ENCODE measurements at places on chromosomes 1 and 21.

GRCh38 chr1:33424610-33425009, 6.3 kb downstream of the PHC2 start:
- DNase-seq: no peak

DNA sequence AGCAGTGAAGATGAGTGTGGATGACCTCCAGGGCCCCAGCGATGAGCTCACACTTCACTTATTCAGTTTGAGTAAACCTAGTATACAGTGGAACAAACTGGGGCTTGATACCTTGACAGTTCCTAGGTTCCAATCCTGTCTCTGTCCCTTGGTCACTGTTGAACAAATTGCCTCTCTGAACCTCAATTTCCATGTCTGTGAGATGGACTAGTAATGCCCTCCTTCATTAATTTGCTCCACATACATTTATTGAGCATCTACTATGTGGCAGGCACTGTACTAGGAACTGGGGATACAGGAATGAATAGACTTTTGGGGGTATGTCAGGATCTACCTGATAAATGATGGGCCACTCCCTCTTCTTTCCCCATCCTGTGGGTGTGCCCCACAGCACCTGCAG, 57.3 kb downstream of the SDC3 start:
- no peak for DNase-seq

DNA sequence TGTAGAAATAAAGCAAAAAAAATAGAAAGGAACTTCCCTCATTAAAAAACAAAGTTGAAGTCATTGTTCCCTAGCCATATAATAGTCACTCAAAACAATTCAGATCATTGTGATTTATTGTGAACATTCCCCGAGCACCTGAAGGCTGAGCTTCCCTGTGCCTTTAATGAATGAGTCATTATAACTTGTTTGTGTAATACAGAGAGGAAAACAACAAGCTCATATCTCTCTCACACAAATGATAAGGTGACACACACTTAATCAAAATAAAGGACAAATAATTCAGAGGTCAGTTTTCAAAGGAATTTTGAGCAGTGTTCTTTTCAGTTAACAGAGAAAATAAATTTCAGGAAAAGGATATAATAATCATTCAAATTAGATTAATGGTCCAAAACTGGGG, 326.2 kb downstream of the DUSP10 start:
- DNase-seq: no peak

DNA sequence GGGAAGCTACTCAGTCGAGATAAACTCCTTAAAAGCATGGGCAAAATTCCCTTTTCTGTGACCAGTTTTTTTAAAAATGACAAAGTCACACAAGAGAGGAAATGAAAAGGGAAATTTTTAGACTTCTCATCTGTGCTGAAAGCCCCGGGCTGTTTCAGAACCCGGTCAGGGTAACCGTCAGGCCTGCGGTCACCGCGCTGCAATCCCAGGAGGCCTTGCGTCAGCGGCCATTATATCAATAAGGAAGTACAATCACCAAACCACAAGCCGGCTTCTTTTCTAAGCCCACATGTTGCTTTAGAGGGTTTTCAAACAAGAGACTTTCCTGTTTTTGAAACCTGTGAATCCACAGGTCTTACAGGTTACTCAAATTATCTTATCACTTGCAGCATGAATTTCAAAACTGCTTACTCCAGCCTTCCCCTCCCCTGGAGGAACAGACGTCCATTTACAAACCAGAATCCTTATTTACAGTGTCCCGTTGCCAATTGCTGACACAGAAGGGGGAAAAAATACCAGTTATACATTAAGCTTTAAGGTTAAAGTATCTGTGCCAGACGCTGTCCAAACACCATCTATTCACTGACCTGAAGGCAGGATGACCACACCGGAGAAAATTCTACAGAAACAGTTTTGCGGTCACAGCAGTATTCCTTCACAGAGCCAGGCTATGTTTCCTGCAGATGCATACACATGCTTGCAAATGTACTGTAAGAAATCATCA, 165.3 kb downstream of the TOMM20 start:
- DNase-seq: peak; percentile 45

DNA sequence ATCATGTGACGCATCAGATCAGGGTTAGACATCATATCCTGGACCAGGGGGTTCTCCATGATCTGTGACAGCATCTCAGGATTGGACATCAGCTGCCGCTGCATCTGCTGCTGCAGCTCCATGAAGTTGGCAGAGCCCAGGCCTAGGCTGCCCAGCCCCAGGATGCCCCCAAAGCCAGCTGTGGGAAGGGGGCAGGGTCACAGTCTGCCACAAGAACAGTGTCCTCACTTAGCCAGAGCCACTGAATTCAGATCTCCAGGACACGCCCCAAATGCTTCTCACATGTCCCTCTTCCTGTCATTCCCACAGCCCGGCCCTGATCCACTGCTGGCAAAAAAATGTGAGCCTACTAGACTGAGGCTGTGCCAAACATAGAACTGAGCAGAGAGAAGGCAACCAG, 3.2 kb downstream of the UBQLN4 start:
- no peak for DNase-seq

DNA sequence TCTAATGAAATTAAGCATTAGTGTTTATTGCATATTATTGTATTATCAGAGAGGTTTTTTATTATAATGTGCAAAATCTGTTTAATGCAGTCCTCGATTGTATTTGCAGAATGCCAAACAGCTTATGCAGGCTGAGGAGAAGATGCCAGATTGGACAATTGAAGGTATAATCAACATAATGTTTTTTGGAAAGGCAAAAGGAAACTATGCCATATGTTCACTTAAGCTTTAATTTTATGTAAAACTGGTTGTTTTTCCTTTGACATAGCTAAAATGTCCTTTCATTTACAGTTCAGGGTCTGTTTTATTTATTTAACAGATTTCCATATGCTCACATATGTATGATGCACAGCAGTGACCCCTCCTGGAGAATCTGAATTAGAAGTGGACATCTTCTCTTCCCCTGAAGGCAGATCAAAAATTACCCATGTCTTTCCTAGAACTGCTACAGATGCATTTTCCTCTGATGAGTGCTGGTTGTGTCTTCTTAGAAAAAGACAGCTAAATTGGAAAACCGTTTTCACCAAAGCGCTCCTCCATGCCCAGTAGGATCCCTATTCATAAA, 143.5 kb upstream of the USH2A start:
- DNase-seq: no peak
